CD4-positive, alpha-beta T cell treated with Interleukin-17A for 1 hour (primary cell): ENCODE measurements at places on chromosomes 2 and 18.

GRCh38 chr2:119393971-119394748, 27.4 kb downstream of the DBI start:
- DNase-seq, result no peak

DNA sequence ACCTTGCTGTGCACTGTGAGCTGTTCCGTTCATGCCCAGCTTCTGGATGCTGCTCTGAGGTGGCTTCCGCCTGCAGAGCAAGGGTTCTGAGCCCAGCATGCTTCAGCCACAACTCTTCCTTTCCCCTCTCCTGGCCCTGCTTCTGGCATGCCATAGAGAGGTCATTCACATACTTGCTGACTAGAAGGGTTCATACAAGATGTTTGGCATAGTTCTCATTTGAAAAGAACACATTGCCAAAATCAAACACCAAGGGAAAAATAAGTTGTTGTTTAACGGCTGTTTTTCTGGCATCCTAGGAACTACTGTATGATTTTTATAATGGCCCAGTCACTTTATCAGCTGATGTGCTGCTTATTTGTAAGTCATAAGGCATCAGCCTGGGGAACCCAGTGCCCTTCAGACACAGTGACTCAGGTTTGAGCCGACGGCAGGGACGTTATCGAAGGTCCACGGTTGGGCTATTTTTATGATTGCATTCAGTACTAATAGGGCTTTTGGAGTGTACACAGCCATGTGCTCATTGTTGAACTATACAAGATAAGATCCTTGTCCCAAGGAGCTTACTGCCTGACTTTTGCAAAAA, 53.9 kb upstream of the CTAGE1 start:
- DNase-seq, result no peak

GRCh38 chr2:114762986-114763385, 320.5 kb downstream of the DPP10 start:
- no peak for DNase-seq

DNA sequence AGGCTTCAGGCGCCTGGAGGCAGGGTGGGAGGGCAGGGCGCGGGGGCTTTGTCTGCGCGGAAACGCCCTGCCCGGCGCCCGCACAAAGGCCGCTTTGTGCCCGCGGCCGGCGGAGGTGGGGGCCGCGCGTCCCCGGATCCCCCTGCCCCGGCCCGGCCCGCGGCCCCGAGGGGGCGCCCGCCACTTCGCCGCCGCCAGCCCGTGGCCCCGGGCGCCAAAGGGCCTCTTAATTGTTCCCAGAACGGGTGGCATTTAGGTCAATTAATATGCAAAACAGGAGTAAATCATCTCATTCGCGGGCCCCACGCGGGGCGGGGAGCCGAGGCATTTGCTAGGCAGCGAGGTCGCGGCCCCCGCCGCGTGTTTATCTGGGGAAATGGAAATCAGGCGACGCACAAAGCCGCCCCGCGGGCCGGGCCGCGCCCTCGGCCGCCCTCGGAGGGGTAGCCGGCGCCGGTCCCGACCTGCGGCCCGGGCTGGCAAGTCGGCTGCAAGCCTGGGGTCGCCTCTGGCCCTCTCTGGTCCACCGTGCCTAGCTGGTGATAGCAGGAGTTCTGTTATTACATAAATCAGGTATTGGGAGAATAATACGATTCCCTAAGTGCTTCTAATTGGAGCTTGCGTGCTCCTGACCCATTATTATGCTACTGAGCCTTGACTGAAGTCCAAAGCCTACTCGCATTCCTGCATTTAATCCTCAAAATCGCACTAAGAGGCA, 148.2 kb upstream of the GLI2 start:
- no peak for DNase-seq

- DNase-seq, result peak; percentile 72
Observed at GRCh38 chr2:27049422-27050280, 1.8 kb upstream of the AGBL5 start.

- DNase-seq, result peak; percentile 76
Observed at GRCh38 chr18:51151568-51152511, 45.6 kb downstream of the MEX3C start.

- no peak for DNase-seq
Observed at GRCh38 chr2:67318563-67318962, 78.6 kb upstream of the ETAA1 start.

DNA sequence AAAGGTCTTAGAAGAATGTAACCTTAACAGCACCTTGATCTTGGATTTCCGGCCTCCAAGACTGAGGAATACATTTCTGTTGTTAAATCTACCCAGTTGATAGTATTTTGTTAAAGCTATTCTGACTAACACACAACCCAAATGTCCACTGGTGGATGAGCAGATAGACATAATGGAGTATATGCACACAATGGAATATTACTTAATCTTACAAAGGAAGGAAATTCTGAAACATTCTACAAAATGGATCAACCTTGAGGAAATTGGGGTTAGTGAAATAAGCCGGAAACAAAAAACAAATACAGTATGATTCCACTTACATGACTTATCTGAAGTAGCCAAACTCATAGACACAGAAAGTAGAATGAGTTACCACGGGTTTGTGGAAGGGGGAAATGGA, 168.7 kb downstream of the ZNF804A start:
- DNase-seq, result no peak

DNA sequence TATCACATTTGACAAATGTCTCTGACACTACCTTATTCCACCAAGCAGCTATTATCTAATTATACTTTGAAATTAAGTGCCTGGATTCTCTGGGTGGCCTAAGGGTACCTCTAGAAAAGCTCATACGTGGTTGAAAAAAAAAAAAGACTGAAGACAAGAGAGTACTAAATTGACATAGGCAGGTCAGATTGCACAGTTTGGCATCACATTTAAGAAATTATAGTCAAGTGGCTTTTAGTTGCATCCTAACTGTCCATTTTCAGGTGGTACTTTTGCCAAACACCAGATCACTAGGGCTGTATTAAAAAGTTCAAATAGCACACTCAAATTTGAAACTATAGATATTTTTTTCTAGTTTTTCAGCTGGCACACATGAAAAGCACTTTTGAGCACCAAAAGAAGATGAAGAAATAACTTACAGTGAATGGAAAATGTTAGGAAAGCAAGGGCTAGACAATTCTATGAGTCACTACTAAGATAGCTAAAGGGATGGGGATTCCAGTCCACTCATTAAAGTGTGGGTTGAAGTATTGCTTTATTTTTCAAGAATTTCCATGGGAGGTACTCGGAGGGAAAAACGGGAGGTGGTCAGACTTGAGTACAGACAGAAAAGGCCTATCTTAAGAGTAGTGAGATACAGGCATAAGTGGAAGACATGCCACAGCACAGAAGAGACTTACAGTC, 106.5 kb upstream of the COL5A2 start:
- DNase-seq, result no peak

GRCh38 chr2:74576863-74577229, 22.3 kb downstream of the DOK1 start:
- no peak for DNase-seq

DNA sequence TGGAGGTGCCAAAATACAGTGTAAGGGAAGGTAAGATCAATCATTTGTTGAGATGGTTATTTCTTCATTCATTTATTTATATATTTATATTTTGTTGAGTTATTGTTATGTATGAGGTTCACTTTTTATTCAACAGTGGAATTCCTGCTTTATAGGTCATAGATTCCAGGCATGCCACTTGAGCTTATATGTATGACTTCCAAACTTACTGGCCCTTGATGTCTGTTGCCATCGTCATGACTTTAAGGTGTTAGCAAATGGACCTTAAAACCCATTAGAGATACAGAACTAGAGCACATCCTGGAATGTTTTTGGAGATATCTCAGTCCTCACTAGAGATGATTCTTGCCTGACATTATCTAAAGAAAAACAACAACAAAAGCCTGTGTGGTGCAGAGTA, 25.9 kb downstream of the CCDC85A start:
- DNase-seq, result no peak

- DNase-seq, result peak; percentile 42
Observed at GRCh38 chr2:8677646-8678592, 3.9 kb upstream of the ID2 start.
